ENCODE measurements at places on chromosomes 1 and 21.

DNA sequence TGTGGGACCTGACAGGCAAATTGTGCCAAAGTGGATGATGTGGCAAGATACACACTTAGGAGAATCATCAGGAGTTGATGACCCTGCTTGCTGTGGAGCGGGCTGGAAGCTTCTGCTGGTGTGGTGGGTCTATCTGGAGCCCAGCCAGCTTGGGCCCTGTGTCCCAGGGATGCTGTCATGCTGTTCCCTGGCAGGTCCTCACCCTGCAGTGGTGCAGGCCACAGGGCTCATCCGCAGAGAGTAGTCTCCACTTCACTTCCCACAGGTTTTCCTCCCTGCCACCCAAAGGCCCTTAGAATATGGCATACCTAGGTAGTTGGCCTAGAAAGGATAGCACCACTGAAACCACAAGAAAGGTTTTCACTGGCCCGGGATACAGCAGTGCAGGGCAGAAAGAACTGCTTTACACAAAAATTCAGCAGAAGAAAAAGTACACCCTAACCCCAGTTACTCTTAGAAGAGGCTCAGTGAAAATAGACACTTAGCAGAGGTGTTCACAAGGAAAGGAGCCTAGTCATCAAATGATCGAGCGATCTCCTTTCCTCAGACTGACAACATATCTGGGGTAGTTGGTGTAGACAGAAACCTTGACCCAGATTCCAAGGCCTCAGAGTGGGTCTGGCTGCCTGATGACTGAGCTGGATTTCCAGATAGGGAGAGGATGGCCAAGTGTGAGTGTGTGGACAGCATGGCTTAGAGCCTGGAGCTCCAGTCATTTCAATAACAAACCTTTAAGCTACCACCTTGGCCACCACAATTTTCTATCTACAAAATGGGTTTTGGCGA lies 1.3 kb upstream of the C1orf226 start:
- no peak for DNase-seq

DNA sequence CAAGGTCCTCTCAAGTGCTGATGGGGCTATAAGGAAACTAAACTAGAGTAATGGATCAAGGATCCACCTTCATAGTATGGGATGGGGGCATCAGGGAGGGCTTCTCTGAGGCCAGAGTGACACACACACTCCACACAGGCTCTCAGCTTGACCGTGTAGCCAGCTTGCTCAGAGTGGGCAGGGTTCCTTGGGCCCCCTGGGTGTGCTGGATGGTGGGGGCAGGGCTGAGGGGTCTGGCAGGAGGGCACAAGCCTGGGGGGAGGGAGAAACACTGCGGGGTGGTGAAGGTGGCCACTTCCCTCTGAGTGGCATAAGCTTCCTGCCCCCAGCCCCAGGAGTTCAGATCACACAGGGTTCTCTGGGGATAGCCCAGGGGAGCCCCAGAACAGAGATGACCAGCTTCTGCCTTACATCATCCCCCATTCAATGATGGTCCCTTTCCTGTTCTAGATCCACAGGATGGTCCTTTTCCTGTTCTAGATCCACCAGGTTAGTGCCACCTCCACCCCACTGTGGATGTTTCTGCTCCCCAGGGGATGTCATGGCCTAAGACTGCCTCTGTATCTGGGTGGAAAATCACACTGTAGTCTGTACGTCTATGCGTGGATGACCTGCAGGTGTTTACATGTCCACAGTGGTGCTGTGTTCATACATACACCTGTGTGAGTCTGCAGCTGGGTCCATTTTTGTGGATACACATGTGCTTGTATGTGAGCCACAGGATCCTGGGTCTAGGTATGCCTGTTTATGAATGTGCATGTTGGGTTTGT lies 525.0 kb downstream of the PTPRU start:
- no peak for DNase-seq

DNA sequence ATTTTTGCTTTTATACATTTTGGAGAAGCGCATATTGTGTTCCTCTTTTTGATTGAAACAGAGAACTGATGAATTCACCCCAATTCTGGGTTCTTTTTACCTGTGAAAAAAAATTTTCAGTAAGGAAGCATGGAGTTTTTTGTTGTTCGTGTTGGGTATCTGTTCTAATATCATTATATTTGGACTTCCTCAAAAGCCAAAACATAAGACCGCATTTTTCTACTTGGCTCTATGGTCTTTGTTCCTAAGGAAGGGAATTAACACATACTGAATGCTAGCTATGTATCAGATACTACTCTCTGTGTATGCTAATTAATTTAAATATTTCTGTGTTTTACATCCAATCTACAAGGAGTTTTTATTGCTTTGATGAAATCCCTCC lies 12.9 kb downstream of the EPB41 start:
- DNase-seq: no peak

- DNase-seq: no peak
Observed at GRCh38 chr1:220556641-220557040, 28.7 kb downstream of the MARK1 start.

DNA sequence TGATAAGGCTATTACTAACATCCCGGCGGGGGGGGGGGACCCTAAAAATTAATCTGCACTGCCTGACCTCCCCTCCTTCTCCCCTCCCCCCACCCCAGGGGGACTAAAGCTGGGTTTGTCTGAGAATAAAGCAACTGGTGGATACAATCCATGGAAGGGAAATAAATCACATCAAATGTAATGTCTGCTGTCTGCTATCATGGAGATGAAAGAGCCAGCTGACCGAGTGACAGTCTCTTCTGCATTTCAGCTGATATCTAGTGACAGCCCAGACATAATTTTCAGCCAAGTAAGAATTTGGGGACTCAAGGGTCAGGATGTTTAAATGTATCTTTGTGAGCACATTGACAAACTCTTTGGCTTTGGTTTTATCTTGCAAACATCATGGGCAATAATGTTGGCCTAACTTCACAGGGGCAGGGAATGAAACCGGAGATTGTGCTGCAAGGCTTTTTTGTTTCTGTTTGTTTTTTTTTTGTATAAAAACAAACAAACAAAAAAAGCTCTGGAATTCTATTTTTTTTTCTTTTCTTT lies 44.7 kb downstream of the HTR6 start:
- no peak for DNase-seq

DNA sequence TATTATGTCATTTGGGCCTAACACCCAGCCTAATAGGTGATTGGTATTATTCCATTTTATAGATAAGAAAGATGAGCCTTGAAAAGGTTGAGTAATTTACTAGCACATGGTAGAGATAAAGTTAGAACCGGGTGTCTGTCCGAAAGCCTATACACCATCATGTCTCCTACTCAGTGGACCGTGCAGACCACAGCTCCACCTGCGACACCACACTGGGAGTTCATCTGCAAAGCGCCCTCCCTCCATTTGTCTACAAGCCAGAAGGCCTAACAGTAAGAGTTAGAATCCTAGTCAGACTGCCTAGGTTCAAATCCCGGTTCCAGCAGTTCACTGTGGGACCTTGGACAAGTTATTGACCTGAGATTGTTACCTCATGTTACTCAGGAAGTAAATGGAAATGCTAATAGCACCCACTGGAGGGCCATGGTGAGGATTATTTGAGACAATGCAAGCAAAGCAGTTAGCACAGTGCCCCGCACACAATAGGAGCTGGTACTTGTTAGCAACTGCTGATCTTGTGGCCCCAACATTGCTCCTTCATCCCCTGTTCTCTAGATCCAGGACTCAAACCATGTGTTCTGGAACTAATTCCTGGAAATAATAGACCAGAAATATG lies 20.5 kb downstream of the ARMH1 start:
- no peak for DNase-seq

Measured in GM04504 (cell line).